Esophagus squamous epithelium (tissue), 5 donors: ENCODE measurements at places on chromosomes 13 and 19. TPM values are rescaled to one million over a fixed set of nuclear protein-coding genes. Genes with fewer than 3 reads are reported as not detected.

Gene GRK1
- not detected for total RNA-seq

Gene KMT5C
- total RNA-seq: 8.0 TPM

- H3K27me3 ChIP-seq: no peaks in the 10 kb centered on the region
- H3K4me3 ChIP-seq: no peak overlapping the region
- H3K36me3 ChIP-seq: no peaks in the 10 kb centered on the region
- DNase-seq: no peak
Measured at GRCh38 chr19:31072451-31072850, 276.8 kb downstream of the TSHZ3 start.

- H3K27me3 ChIP-seq: no peaks in the 10 kb centered on the region
- no peak overlapping the region for H3K4me3 ChIP-seq
- no peak for DNase-seq
- no peak overlapping the region for H3K27ac ChIP-seq
- no peaks in the 10 kb centered on the region for H3K4me1 ChIP-seq
- peaks cover 48% of the 10 kb centered on the region for H3K36me3 ChIP-seq
Measured at GRCh38 chr13:26680123-26680450, 80.5 kb downstream of the GPR12 start.

GRCh38 chr13:95620030-95620824 is 24.3 kb downstream of the DZIP1 start:
- H3K27me3 ChIP-seq: no peaks in the 10 kb centered on the region
- no peak overlapping the region for H3K27ac ChIP-seq
- H3K4me3 ChIP-seq: no peak overlapping the region
- no peak for DNase-seq

- H3K4me1 ChIP-seq: no peaks in the 10 kb centered on the region
- H3K4me3 ChIP-seq: no peak overlapping the region
- no peaks in the 10 kb centered on the region for H3K36me3 ChIP-seq
- no peak overlapping the region for H3K27ac ChIP-seq
Measured at GRCh38 chr13:41515491-41516139, 58.3 kb downstream of the RGCC start.

GRCh38 chr19:13420780-13421179 is 85.5 kb downstream of the CACNA1A start:
- no peaks in the 10 kb centered on the region for H3K36me3 ChIP-seq
- DNase-seq: no peak
- no peak overlapping the region for H3K27ac ChIP-seq
- no peaks in the 10 kb centered on the region for H3K27me3 ChIP-seq
- no peaks in the 10 kb centered on the region for H3K4me1 ChIP-seq
- no peak overlapping the region for H3K4me3 ChIP-seq
